GM20000 (cell line): ENCODE measurements at places on chromosomes 16 and 17.

GRCh38 chr17:17191346-17191792 is 14.8 kb downstream of the PLD6 start:
- DNase-seq, result no peak

DNA sequence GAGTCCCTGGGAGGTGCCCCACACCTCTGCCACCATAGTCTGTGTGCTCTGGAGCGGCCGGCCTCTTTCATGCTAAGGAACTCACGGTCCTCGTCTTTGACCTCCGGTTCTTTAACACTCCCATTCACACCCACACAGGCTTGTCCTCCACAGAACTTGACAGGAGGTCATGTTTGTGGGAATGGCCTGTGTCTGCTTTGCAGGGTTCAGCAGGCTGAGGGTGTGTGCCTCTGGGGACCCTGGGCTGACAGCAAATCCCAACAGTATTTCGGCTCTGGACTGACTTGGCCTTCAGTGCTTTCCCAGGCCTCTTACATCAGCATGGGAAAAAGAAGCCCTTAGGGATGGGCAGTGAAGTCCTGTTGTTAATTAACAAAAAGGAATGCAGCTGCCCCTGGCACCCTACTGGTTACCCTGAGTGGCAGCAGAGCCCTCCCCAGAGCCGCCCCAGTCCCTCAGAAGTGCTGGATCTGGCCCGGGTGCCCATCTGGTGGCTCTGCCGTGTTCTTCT is 35.4 kb upstream of the ADORA2B start:
- no peak for DNase-seq

DNA sequence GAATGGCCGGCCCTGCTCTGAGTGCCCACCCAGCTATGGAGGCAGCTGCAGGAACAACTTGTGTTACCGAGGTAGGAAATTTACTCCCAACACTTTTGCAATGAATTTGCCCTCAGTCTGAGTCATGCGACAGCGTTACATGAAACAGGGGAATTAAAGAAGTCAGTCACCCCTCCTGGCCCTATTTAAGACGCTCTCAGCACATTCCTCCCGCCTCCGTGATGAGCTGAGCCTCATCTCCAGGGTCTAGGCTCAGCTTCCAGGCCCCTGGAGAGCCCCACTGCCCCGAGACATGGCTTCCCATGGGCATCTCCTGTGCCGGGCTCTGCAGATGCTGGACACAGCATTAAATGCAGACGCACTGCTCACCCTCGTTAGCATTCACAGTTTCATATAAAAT is 35.0 kb downstream of the CRISPLD2 start:
- no peak for DNase-seq

DNA sequence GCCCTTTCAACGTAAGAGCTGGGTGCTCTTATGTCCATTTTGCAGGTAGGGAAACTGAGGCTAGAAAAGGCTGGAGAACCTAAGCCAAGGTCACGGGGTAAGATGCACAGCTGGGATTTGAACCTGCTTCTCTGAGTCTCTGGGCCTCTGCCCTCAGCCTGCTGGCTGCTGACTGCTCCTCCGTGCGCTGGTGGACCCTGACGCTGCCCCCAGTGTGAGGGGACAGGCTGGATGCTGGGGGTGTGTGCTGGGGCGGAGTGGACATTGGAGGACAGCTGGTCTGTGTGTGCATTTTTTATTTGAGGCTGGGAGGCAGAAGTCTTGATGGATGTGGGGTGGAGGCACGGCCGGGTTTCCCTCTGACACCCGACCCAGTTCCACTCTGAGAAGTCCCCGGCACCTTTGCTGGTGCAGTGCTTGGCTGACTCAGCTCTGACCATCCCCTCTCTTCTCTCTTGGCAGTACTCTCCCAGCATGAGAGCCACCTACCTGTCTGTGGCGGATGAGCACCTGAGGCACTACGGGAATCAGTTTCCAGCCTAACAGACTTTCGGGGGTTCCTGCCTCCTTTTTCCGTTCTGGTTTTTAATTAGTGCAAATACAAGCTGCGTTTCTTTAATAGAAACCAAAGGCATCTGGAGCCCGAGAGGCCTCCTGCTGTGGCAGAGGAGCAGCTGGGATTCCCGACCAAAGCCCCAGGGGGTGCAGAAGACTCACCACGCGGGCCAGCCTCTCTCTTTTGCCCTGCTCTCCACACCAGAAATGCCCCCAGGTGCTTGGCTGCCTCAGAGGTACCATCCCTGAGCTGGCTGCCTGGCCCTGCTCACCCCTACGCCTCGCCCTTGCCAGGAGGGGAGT is 14.1 kb upstream of the DNAI2 start:
- DNase-seq, result no peak

- DNase-seq, result no peak
Measured at GRCh38 chr16:27244363-27244755, 24.2 kb downstream of the NSMCE1 start.

DNA sequence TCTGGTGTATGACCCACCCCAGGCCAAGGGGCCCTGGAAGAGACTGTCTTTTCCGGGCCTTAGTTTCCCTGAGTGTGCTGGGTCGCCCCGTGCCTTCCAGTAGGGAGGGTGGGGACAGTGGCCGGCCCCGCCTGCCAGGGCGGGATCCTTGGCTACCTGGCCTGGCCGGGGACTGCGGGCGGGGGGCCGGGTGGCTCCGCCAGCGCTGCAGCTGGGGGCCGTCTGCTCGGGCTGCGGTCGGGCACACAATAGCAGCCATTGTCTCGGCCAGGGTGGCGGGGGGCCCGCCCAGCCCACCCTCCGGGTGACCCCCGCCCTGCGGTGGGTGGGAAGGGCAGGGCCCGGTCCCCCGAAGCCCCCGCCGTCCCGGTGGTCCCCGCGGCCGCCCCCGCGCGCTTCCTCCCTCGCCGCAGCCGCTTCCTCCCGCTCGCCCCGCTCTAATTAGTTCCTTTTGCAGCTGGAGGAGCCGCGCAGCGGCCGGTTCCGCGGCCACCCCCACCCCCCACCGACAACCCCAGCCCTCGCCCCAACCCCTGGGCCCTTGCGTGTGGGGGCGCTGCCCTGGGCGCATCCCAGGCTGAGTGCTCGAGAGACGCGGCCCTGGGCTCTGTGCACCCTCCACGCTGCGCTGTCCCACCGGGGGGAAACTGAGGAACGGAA is 11.6 kb downstream of the GLIS2 start:
- peak; percentile 64 for DNase-seq

- no peak for DNase-seq
Measured at GRCh38 chr17:73976147-73976546, 227.3 kb upstream of the RPL38 start.
